Activated CD4-positive, alpha-beta memory T cell treated with anti-CD3 and anti-CD28 coated beads for 36 hours (primary cell): ENCODE measurements at places on chromosomes 16 and 17. TPM values are rescaled to one million over a fixed set of nuclear protein-coding genes. Genes with fewer than 3 reads are reported as not detected.

- no peak overlapping the region for H3K27ac ChIP-seq
- H3K4me1 ChIP-seq: peaks cover 2% of the 10 kb centered on the region
- DNase-seq: no peak
- no peaks in the 10 kb centered on the region for H3K27me3 ChIP-seq
Observed at GRCh38 chr16:84207251-84207650, 16.3 kb downstream of the ADAD2 start.

- peaks cover 25% of the 10 kb centered on the region for H3K4me1 ChIP-seq
- H3K36me3 ChIP-seq: no peaks in the 10 kb centered on the region
- peak; percentile 16 for DNase-seq
- H3K4me3 ChIP-seq: no peak overlapping the region
- no peaks in the 10 kb centered on the region for H3K27me3 ChIP-seq
- no peak overlapping the region for H3K27ac ChIP-seq
Observed at GRCh38 chr16:85104821-85105391, 7.4 kb downstream of the CIBAR2 start.

DNA sequence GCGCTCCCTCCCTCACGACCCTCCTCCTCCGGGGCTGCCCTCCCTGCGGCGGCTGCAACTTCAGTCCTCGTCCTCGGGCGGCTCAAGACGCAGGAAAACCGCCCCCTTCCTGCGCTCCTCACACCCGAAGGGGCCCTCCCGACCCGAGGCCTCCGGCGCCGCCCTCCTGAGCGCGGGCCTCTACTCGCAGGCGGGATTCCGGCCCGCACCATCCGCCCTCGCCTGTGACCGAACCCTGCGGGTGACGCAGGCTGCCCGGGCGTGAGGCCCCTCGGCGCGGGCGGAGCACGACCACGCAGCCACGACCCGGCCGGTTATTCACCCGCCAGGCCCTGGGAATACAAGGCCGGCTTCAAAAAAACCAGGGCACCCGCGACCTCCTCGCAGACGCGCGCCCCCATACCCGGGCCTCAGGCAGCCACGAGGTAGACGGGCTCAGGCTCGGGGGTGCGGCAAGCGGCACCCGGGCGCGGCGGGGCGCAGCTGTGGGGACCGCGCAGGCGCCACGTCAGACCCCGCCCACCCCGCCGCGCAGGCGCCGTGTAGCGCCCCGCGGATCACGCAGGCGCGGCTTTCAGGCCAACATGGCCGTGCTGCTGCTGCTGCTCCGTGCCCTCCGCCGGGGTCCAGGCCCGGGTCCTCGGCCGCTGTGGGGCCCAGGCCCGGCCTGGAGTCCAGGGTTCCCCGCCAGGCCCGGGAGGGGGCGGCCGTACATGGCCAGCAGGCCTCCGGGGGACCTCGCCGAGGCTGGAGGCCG is at the start of gene SPG7:
SPG7 (plus strand) TSS at position 570 of the 757 bp plus-strand sequence; CDS start at position 585, 15 bp downstream.
- peak; percentile 93 for DNase-seq
- H3K27me3 ChIP-seq: no peaks in the 10 kb centered on the region
- peaks cover 10% of the 10 kb centered on the region for H3K36me3 ChIP-seq
- peak within 1 kb of the TSS; percentile 94 for H3K27ac ChIP-seq

GRCh38 chr17:81019563-81020442 is 15.1 kb upstream of the BAIAP2 start:
- no peak for DNase-seq
- peaks cover 1% of the 10 kb centered on the region for H3K36me3 ChIP-seq
- H3K4me3 ChIP-seq: no peak overlapping the region

DNA sequence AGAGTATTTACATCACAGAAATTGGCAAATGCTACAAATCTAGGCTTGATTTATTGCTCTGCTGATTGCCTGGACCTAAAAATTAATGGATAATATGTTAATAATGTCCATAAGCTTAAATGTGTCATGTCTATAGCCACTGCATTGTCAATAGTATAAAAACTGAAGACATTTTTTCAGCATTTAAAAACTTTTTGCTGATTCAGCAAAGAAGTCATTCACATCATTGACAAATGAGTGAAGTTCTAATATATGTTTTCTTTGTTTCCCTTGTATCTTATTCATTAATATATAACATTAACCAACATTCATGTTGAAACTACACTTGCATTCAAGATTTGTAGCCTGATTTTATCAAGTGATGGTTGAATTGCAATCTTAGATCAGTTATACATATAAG is 214.7 kb upstream of the XYLT1 start:
- DNase-seq: no peak
- peaks cover 6% of the 10 kb centered on the region for H3K27me3 ChIP-seq
- no peak overlapping the region for H3K4me3 ChIP-seq

GRCh38 chr16:72049110-72049509 is 5.2 kb upstream of the HP start:
- H3K4me1 ChIP-seq: no peaks in the 10 kb centered on the region
- H3K4me3 ChIP-seq: no peak overlapping the region
- no peak overlapping the region for H3K27ac ChIP-seq
- no peak for DNase-seq
- no peaks in the 10 kb centered on the region for H3K27me3 ChIP-seq

NLRC5 gene
- 151 TPM for total RNA-seq

- H3K4me1 ChIP-seq: no peaks in the 10 kb centered on the region
- no peaks in the 10 kb centered on the region for H3K36me3 ChIP-seq
- H3K27me3 ChIP-seq: no peaks in the 10 kb centered on the region
- DNase-seq: peak; percentile 12
- no peak overlapping the region for H3K4me3 ChIP-seq
Observed at GRCh38 chr17:41633556-41634199, 9.3 kb upstream of the KRT17 start.

SPAG5 gene
- total RNA-seq: 159 TPM

- H3K27ac ChIP-seq: no peak overlapping the region
- H3K4me3 ChIP-seq: no peak overlapping the region
- H3K4me1 ChIP-seq: peaks cover 2% of the 10 kb centered on the region
- peaks cover 43% of the 10 kb centered on the region for H3K27me3 ChIP-seq
- DNase-seq: no peak
- no peaks in the 10 kb centered on the region for H3K36me3 ChIP-seq
Observed at GRCh38 chr17:66978514-66979061, 14.1 kb downstream of the CACNG4 start.

GRCh38 chr17:79224476-79224875 is 149.9 kb downstream of the ENGASE start:
- no peaks in the 10 kb centered on the region for H3K36me3 ChIP-seq
- DNase-seq: no peak
- no peak overlapping the region for H3K4me3 ChIP-seq
- peaks cover 37% of the 10 kb centered on the region for H3K27me3 ChIP-seq

GRCh38 chr17:42155614-42156045 is 841 bp upstream of the RAB5C start:
- H3K36me3 ChIP-seq: peaks cover 3% of the 10 kb centered on the region
- no peak for DNase-seq
- H3K4me1 ChIP-seq: peaks cover 34% of the 10 kb centered on the region
- H3K27me3 ChIP-seq: no peaks in the 10 kb centered on the region
- H3K4me3 ChIP-seq: peak overlapping the region; percentile 86

SCNN1G gene
- total RNA-seq: not detected

DNA sequence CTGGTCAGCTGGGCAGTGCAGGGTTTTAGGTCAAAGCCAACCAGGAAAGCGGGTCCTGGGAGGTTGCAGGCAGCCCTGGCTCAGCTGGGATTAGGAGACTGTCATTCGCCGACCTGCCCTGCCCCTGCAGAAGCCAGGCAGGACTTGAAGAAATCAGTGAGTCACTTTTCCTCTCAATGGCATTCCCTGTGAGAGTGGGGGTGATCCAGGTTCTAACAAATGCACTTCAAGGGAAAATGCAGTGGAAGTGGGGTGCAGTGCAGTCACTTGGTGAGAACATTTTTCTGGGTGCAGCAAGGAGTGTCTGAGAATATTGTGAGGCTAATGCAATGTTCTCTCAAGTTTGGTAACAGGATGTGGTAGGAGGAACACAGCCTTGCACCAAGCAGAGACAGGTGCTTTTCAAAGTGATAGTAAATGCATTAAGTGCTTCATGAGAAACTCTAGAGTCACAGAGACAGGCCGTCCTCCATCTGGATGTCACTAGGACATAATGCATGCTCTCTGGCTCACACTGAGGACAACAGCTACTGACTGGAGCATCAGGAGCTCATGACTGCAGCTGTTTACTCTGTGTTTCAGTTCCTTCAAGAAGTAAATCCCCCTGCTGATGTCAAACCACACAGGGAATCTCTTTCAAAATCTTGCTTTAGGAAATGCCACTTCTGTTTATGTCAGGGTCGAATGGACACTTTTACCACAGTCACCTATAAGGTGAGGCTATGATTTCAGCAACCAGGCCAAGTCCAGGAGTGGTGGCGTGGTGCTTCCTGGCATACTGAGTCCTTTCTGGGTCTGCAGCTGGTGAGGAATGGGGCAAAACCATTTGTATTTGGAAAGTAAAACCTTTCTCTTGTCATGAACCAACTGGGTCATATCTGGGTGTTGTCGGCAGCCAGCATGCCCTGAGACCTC is 16.7 kb downstream of the CDK5R1 start:
- DNase-seq: peak; percentile 67
- H3K27ac ChIP-seq: peak overlapping the region; percentile 95
- H3K27me3 ChIP-seq: no peaks in the 10 kb centered on the region
- no peaks in the 10 kb centered on the region for H3K36me3 ChIP-seq
- H3K4me3 ChIP-seq: peak overlapping the region; percentile 52

LRRC75A gene
- 1.2 TPM for total RNA-seq

NUDT21 gene
- total RNA-seq: 361 TPM

NAGPA gene
- total RNA-seq: 7.6 TPM

LPO gene
- not detected for total RNA-seq

GRCh38 chr16:84065536-84066132 is 23.0 kb upstream of the SLC38A8 start:
- no peak overlapping the region for H3K4me3 ChIP-seq
- no peak overlapping the region for H3K27ac ChIP-seq
- peaks cover 43% of the 10 kb centered on the region for H3K36me3 ChIP-seq

PTGES3L gene
- 0.64 TPM for total RNA-seq

SLC16A6 gene
- total RNA-seq: 3.6 TPM

DNA sequence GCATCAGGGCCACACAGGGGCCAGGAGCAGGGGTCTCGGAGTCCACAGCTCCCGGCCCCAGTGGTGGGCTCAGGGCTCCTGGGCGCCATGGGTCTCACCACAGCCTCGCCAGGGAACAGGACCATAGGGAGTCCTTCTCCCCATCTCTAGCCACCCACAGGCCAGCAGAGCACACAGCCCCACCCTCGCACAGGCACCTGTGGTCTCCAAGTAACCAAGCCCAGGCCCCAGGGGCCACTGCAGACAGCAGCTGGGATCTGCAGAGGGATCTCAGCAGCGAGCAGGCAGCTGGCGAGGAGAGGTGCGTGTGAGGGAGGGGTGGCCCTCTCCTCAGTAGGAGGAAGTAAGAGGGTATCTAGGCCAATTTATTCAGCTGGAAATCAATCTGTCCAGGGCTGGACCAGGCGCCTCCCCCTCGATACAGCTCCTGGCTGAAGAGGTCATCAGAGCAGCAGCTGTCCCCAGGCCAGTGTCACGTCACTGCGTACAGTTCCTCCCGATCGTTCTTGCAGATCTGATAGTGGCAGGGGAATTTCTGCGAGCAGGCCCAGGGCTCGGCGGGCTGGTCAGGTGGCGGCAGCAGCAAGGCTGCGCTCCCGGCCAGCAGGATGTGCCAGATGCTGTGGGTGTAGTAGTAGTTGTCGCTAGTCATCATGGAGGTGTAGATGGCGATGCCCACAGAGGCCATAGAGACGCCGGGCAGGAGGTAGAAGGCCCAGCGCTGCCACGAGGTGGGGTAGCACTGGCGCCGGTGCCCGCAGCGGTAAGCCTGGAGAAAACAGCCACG is 1.4 kb upstream of the MRPL28 start:
- H3K27ac ChIP-seq: peak overlapping the region; percentile 66
- H3K4me3 ChIP-seq: peak overlapping the region; percentile 10
- no peak for DNase-seq
- peaks cover 11% of the 10 kb centered on the region for H3K4me1 ChIP-seq

DCAF7 gene
- total RNA-seq: 119 TPM

GRCh38 chr16:69830534-69831211 is 68.5 kb downstream of the WWP2 start:
- H3K36me3 ChIP-seq: peaks cover 2% of the 10 kb centered on the region
- DNase-seq: no peak
- no peaks in the 10 kb centered on the region for H3K27me3 ChIP-seq
- no peak overlapping the region for H3K4me3 ChIP-seq
- peaks cover 3% of the 10 kb centered on the region for H3K4me1 ChIP-seq

GRCh38 chr17:17741349-17742023 is 60.2 kb downstream of the RAI1 start:
- H3K4me1 ChIP-seq: peaks cover 15% of the 10 kb centered on the region
- no peak for DNase-seq
- H3K27ac ChIP-seq: no peak overlapping the region
- no peaks in the 10 kb centered on the region for H3K36me3 ChIP-seq
- no peak overlapping the region for H3K4me3 ChIP-seq

DNAH2 gene
- not detected for total RNA-seq

DNA sequence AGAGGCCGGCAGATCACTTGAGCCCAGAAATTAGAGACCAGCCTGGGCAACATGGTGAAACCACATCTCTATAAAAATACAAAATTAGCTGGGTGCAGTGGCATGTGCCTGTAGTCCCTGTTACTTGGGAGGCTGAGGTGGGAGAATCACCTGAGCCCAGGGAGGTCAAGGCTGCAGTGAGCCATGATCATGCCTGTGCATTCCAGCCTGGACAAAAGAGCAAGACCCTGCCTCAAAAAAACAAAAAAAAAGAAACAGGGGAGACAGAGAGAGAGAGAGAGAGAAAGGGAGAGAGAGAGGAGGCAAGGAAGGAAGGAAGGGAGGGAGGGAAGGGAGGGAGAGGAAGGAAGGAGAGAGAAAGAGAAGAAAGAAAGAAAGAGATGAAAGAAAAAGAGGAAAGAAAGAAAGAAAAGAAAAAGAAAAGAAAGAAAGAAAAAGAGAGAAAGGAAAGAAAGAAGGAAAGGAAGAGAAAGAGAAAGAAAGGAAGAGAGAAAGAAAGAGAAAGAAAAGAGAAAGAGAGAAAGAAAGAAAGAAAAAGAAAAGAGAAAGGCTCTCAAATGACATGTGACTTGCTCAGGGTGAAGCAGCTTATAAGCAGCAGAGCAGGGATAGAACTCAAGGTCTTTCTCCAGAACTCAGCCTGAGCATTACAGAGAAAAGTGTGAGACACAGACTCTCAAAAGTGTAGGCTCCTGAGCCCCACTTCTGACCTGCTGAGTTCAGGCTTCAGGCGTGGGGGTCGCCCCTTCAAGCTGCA is 15.5 kb downstream of the CX3CL1 start:
- H3K27me3 ChIP-seq: peaks cover 4% of the 10 kb centered on the region
- no peak overlapping the region for H3K4me3 ChIP-seq
- no peak for DNase-seq
- H3K36me3 ChIP-seq: no peaks in the 10 kb centered on the region

SP6 gene
- 0.12 TPM for total RNA-seq

DNA sequence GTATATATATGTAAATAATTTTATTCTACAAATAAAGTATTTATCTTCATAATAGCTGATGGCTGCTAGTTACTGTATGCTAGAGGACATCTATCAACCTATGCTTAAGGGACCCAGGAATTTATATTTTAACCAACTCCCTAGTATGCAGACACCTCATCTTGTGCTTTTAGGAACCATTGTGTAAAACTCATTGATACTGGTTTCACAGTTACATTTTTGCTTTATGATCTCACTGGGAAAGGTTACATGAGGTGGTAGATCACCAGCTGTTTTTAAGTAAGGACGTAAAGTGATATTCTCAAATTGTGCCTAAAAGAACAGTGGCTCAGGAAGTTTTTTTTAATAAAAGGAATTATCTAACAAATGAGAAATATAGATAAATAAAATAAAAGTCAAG is 56.4 kb downstream of the VMP1 start:
- H3K4me3 ChIP-seq: peak overlapping the region; percentile 36
- no peak for DNase-seq
- peak overlapping the region; percentile 97 for H3K27ac ChIP-seq
- H3K36me3 ChIP-seq: peaks cover 52% of the 10 kb centered on the region
- no peaks in the 10 kb centered on the region for H3K27me3 ChIP-seq
- H3K4me1 ChIP-seq: peaks cover 61% of the 10 kb centered on the region
